Suppressor macrophage (primary cell): ENCODE measurements at places on chromosomes 1 and 21.

GRCh38 chr1:206963740-206964139 lies 6.5 kb downstream of the FCAMR start:
- no peak for DNase-seq

GRCh38 chr1:204376465-204376864 lies 16.7 kb upstream of the PLEKHA6 start:
- DNase-seq: peak; percentile 40

GRCh38 chr1:92832537-92833114 lies 786 bp downstream of the RPL5 start:
- DNase-seq: peak; percentile 16

GRCh38 chr1:31643976-31644559 lies 608 bp downstream of the PEF1 start:
- no peak for DNase-seq

GRCh38 chr21:33839167-33839716 lies 76.4 kb downstream of the ATP5PO start:
- DNase-seq: no peak

DNA sequence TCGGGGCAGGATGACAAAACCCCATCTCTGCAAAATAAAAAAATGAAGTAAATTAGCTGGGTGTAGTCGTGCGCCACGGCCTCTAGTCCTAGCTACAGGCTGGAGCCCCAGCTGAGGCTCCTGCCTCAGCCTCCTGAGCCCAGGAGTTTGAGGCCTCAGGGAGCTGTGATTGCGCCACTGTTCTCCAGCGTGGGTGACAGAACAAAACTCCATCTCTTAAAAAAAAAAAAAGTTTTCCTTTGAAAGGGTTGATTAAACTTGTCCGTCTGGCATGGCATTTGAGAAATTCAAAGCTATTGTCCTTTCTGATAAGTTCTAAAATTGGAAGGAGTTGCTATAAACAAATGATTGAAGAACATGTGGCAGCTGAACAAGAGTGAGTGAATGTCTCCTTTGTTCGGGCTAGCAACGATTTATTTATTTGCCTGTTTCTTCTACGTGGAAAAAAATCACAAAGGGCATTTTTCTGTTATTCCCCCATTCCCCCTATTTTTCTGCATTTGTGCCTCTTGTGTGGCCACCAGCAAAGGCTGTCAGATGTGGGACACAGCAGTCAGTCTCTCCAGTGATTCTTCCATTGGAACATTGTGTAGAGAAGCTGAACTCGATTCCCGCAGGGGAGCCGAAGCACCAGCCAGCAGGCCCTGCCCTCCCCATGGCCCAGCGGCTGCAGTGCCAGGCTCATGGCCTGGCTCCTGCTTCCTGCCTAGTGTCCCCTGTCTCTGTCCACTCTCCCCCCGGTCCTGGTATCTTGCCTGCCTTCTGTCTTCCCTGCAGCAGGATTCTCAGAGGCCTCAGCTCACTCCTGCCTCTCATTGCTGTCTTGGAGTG lies 21.5 kb upstream of the PWP2 start:
- DNase-seq: no peak

DNA sequence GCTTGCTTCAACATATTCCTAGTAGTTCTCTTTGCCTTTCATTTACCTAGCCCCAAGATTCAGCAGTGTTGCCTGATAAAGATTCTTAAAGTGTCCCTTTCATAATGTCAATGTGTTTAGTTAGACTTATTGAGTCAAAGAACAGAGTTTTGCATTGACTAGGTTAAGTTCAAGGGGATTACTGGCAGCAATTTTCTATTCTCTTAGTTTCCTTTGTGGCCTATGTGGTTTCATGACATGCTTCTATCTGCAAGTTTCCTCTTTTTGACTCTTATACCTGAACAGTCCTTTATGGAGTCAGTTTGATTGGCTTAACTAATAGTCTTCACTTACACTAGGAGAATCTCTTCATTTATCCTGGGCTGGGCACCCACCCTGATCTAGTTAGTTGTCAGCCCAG lies 151.3 kb downstream of the ADGRL4 start:
- no peak for DNase-seq

- peak; percentile 73 for DNase-seq
Measured at GRCh38 chr1:180881806-180882509, 30.7 kb upstream of the KIAA1614 start.

DNA sequence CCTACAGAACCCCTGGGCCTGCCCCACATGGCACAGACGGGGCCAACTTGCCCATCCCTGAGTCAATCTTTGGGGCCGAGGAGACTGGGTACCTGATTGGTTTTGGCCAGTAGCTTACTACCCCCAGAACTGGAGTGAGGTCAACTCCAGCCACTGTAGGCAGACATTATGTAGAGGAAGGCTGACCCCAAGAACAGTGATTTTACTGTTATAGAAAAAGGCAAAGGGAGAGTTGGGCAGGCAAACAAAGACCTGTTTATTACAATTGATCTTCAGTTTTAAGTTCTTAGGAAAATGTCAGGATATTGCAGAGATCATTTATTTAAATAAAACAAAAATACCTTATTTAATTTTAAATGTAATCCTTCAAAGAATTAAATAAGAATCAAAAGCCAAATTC lies 653.8 kb downstream of the NPHP4 start:
- DNase-seq: no peak

DNA sequence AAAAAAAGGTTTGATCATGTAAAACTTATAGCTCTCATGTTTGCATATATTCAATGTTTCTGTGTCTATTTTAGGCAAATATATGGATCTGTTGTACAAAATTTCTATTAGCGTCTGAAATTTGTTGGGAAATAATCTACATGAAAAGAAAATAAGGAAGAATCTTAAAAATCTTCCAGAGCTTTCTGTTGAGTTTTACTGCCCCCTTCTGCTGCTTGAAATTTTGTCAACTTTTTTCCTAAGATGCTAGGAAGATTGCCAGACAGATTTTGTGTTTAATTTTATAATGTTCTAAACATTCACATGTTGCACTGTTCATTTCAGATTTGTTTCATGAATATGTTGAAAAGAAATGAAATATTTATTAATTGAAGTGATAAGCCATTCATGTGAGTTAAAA lies 2.5 kb upstream of the PTGS2 start:
- peak; percentile 45 for DNase-seq

- DNase-seq: no peak
Measured at GRCh38 chr1:46399307-46399706, 5.2 kb downstream of the FAAH start.

DNA sequence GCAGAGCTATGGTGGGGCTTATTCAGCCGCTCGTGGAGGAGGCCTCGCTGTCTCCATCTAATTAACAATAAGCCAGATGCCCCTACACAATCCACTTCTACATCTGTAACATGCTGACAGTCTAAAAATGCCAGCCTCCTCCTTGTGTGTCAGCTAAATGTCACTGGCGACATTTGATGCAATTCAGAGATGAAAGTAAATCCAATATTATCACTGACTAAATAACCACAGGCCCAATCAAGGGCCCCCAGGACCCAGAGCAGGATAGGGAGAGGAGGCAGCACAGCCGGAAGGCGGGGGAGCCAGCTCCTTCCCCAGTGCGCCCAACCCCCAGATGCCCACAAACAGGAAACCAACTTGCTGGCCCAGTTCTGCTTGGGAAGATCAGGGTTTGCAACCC lies 76.6 kb downstream of the DMRTA2 start:
- peak; percentile 18 for DNase-seq

DNA sequence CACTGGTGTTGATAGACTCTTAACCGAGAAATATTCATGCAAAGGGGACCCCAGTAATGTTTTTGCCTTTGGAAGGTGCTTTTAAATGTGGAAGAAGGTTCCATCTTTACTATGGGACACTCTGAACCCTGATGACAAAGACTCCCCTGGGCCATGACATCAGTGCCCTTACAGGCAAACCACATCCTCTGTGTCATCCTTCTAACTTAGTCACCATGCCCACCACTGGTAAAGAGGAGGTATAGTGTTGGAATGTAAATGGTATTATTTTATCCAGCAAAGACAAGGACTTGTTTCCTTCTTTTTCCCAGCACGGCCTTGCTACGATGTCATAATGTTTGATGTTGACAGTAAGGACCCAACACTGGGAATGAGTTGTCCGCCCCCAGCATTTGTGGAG lies 12.6 kb downstream of the METTL13 start:
- peak; percentile 73 for DNase-seq

DNA sequence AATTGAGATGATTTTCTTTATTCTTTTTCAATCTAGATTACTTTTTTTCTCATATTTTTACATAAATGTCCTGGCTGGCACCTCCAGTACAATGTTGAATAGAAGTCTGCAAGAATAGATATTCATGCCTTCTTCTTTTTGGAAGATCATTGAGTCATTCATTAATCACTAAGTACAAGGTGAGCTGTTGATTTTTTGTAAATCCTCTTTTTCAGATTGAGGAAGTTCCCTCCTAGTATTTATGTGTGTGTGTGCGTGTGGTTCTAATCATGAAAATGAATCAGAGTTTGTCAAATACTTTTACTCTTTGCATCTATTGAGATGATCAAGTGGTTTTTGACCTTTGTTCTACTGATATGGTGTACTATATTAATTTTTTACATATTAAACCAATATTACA lies 859.3 kb downstream of the KCNT2 start:
- no peak for DNase-seq

- DNase-seq: peak; percentile 67
Measured at GRCh38 chr1:202967684-202968281, 726 bp upstream of the CYB5R1 start.

DNA sequence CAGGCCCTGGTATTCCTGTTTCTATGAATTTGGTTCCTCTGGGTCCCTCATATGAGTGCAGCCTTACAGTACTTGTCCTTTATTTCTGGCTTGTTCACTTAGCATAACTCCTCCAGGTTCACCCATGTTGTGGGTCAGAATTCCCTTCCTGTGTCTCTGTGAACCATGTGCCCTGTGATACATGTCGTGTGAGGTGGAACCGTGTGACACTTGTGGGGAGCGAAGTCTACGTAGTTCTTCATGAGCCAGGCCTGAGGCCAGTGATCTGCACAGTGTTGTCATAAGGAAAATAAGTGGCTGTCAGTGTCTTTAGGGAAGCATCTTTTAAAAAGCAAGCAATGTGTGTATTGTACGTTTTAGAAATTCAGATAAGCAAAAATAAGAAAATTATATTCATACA lies 122.8 kb downstream of the GALNT2 start:
- DNase-seq: peak; percentile 41

DNA sequence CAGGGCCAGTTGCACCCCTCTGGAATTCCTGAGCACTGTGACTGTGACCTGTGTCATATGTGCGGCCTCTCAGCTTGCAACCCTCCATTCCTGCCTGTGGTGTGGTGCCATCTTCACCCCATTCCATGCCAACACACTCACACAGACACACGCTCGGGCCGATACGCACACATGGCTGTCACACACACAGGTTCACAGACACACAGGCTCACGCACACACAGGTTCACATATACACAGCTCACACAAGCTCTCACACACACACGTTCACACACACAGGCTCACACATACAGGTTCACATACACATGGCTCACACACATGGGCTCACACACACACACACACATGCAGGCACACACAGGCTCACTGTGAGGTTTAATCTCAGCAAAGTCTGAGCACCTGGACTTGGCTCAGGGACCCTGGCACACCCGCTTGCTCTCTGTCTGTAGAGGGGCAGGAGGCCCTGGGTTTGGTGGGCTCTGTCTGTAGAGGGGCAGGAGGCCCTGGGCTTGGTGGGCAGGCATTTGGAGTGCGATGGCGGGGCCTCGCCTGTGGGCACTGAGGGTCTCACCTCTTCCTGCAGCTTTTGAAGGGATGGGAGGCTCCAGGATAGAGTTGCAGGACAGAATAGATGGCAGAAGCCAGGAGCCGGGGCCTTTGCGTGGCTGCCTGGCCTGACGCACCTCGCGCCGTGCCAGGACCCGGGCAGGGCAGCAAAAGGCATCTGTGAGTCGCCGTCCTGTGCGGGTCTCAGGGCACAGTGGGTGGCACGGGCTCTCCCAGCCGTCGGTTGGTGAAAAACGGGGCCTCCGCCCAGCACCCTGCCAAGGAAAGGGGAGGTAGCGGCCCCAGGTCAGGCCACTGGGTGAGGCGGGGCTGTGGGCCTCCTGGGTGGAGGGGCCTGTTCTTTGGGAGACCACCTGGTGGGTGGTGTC lies 17.1 kb downstream of the COL18A1 start:
- DNase-seq: no peak

- DNase-seq: no peak
Measured at GRCh38 chr1:6163973-6164617, 16.0 kb downstream of the CHD5 start.

DNA sequence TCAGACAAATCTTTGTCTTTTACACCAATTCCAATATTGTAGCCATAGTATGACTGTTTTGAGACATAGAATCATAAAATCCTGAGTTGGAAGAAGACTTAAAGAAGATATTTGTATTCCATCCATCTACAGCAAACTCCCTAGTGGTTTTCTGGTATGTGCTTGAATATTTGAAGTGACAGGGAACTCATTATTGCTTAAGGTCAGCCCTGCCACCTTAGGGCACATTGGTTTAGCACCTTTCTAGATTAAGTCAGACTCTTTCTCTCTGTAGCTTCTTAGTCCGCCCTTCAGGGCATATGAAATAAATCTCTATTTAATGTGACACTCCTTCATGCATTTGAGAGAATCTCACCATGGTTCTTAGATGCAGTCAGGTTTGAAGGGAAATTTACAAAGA lies 49.8 kb downstream of the PTGER3 start:
- no peak for DNase-seq

DNA sequence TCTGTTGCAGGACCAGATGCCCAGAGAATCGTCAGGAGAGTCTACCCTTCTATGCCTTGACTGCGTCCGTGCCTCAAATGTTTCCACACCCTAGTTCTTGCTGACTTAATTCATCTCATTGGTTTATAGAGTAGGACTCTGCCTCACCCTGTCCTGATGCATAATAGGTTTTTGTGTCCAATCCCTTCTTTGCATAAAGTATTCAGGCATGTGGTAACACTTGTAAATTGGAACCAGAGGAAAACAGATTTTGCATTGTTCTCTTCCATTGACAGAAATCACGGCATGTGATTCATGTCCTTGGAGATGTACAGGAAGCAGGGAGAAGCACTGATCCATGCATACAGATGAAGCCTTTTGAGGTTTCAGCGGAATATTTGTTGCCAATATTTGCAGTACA lies 29.5 kb downstream of the PLPPR5 start:
- DNase-seq: no peak

- DNase-seq: no peak
Measured at GRCh38 chr1:3415260-3416090, 39.0 kb upstream of the ARHGEF16 start.

DNA sequence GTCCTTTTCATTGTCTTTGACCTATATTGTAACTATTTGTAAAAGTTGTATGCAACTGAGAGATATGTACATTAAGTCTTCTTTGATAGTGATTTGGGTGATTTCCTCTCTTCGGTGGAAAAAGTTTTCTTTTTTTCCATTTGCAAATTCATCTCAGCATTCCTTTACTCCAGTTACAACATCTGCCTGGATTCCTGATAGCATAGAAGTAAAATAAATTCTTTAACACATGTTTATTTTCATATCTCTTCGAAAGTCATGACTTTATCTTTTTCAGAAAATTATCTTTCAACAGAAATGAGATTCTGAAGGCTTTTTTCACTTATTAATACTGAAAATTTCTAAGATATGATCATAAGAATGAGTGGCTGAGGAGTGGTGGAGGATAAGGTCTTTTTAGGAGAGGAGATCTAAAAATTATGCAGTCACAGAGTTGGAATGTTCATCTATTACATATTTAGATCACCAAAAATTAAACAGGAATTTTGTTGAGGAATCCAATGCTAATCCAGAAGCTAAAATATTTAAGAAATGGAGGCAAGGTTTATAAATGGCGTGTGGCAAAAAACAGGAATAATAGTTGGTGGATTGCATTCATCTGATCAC lies 400.5 kb downstream of the KCNT2 start:
- DNase-seq: no peak

GRCh38 chr21:31667639-31668038 lies 8.1 kb downstream of the SOD1 start:
- no peak for DNase-seq

- no peak for DNase-seq
Measured at GRCh38 chr1:80044662-80045061, 1038.1 kb upstream of the ADGRL4 start.
